ENCODE measurements at places on chromosomes 2 and 18. TPM values are rescaled to one million over a fixed set of nuclear protein-coding genes. Genes with fewer than 3 reads are reported as not detected.

Gene ANKRD53
- 0.14 TPM for total RNA-seq

Gene EIF4E2
- 122 TPM for total RNA-seq

DNA sequence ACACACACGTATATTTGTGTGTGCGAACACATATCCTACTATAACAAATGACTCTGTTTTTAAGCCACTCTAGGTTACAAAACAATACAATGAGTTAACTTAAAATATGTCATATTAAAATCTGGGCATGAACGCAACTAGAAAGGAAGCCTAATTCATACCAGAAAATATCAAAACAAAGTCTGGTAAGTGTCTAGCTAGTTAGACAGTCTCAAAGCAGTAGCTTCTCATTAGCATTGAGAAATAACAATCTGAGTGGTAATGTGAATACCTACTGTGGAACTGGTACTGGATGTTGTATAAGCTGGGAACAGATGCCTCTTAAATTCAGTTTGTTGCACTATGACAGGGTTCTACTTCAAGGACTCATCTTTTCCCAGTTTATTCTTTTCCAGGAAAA is 32.5 kb upstream of the WIPF1 start:
- no peak for DNase-seq

DNA sequence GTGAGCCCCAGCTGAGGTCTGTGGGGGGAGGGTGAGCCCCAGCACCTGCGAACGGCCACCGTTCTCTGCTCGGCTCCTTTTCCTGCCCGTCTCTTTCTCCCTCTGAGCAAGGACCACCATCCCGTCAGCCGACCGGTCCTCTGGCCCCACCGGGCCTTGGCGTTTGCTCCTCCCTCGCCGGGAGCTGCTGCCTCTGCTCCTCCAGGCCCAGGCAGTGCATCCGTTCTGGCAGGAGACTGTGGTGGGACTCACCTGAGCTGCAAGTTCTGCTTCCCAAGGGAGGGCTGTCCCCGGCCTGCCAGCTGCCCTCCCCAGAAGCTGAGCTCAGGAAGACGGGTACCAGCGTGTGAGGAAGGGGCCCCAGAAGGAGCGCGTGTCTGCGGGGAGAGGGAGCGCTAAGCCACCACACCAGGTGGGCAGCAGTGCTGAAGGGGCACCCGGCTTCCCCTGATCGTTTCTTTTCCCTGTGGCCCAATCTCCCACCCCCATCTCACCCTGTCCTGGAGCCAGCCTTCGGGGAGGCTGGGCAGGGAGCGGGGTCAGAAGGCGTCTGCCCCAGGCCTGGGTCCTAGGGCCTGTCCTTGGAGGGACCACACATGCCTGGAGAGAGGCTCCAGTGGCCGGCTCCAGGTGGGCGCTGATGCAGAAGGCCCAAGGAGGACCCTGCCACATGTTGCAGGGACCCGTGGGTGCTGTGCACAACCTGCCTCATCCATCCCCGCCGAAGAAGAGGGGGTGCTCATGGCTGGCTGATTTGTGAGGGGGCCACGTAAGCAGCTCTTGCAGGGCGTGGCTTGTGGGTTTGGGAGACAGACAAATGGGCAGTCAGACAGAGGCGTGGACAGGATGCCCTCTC is 2.5 kb upstream of the RTP5 start:
- DNase-seq, result no peak

Gene SEMA4C
- total RNA-seq, result 17.2 TPM
